Fibroblast of villous mesenchyme (primary cell): ENCODE measurements at places on chromosomes 11 and 22. TPM values are rescaled to one million over a fixed set of nuclear protein-coding genes. Genes with fewer than 3 reads are reported as not detected.

Gene FAM89B
- 19.0 and 27.4 TPM in 2 replicates for total RNA-seq

Gene PARVA
- total RNA-seq, result 72.5 and 76.4 TPM in 2 replicates

DNA sequence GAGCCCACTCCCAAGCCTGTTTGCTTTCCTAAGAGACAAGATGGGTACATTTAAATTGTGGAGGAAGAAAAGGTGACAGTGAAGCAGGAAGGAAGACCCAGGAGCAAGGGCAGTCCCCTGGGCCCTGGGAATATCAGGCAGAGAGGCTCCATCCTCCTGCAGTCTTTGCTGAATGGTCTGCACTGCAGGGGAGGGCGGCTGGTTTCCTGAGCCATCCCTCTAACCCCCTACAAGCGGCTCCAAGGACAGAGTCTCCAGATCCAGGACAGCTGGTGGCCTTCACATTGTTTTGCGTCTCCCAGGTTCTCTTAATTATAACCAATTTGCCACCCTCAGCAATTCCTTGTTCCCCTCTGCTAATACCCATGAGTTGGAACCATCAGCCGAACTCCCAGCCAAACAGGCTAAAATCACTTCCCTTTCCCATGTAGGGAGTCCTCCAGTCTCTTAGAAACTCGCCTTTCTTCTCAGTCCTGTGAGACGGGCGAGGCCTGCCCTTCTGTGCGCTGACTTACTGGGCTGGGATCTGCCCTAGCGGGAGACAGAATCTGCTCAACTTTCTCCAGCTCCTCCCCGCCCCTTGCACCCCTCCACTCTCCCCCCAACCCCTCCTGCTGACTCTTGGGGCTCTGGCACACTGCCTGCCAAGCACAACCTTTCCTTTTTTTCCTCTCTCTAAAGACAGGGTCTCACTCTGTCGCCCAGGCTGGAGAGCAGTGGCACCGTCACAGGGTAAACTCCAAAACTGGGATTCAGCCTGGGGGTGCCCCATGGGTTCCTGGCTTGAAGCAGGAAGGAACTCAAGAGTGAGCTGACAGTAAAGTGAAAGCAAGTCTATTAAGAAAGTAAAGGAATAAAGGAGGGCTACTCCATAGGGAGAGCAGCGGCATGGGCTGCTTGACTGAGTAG lies 53.4 kb upstream of the EMID1 start:
- DNase-seq, result no peak

- DNase-seq, result peak; percentile 93
These were observed 427.0 kb upstream of the DDI1 start for GRCh38 chr11:103609117-103610066.

Gene MYRF
- 2.6 and 9.7 TPM in 2 replicates for total RNA-seq

Gene MRPL16
- total RNA-seq, result 37.4 and 44.5 TPM in 2 replicates

GRCh38 chr22:45597460-45598192 lies 74.0 kb upstream of the ATXN10 start:
- no peak for DNase-seq

Gene MFNG
- under 0.01 TPM in 1 of 2 replicates, not detected in the other for total RNA-seq

GRCh38 chr22:23204541-23205157 lies 24.3 kb downstream of the BCR start:
- no peak for DNase-seq

GRCh38 chr11:109106151-109106906 lies 315.7 kb upstream of the C11orf87 start:
- no peak for DNase-seq

DNA sequence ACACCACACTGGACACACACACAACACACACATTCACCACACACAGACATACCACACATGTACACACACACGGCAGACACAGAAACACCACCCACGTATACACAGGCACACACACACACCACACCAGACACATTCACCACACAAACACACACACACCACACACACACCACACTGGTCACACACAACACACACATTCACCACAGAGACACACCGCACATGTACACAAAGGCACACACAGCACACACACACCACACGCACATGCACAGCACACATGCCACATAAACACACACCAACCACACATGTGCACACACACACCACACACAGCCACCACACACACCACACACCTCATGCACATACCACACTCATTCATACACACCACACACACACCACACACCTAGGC lies 84.2 kb upstream of the PRR5 start:
- no peak for DNase-seq
